Upper lobe of right lung (tissue), 1 donor: ENCODE measurements at places on chromosomes 2 and 18. TPM values are rescaled to one million over a fixed set of nuclear protein-coding genes. Genes with fewer than 3 reads are reported as not detected.
A peak's percentile ranks its signal among the peaks of the same experiment; 100 is the strongest.

The ST6GAL2 gene
- total RNA-seq, result 2.5 TPM

The AQP12A gene
- total RNA-seq, result not detected

The FAM237A gene
- total RNA-seq, result not detected

GRCh38 chr2:11904941-11905340 lies 158.5 kb downstream of the LPIN1 start:
- no peaks in the 10 kb centered on the region for H3K4me1 ChIP-seq
- H3K27ac ChIP-seq, result no peak overlapping the region
- H3K27me3 ChIP-seq, result no peaks in the 10 kb centered on the region
- no peak for DNase-seq

GRCh38 chr2:70035344-70035844 lies 51.9 kb upstream of the PCBP1 start:
- no peaks in the 10 kb centered on the region for H3K27me3 ChIP-seq
- no peak overlapping the region for H3K4me3 ChIP-seq
- DNase-seq, result no peak
- H3K27ac ChIP-seq, result peak overlapping the region; percentile 27

DNA sequence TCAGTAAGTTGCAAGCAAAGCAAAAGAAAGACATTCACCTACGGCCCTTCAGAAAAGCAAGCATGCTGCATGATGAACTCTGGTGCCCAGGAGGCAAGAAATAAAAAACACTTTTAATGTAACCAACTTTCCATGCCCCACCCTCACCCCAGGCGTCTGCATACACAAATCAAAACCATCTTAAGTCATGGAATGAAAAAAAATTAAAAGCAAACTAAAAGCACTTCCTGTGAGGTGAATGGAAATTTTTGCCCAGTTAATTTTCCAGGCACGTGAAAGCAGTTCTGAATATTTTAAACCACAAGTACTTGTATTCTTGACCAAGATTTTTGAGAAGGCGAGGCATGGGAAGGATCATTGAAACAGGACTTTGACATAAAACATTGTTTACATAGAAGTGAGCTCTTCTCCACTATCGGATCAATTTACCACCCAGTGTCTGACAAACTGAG lies 2.5 kb upstream of the ICOS start:
- no peaks in the 10 kb centered on the region for H3K4me1 ChIP-seq
- H3K36me3 ChIP-seq, result no peaks in the 10 kb centered on the region
- no peak overlapping the region for H3K27ac ChIP-seq
- H3K4me3 ChIP-seq, result no peak overlapping the region
- no peaks in the 10 kb centered on the region for H3K27me3 ChIP-seq
